Peyer's patch (tissue), 4 donors: ENCODE measurements at places on chromosomes 16 and 17. TPM values are rescaled to one million over a fixed set of nuclear protein-coding genes. Genes with fewer than 3 reads are reported as not detected.

GPR139 gene
- total RNA-seq: not detected

DNA sequence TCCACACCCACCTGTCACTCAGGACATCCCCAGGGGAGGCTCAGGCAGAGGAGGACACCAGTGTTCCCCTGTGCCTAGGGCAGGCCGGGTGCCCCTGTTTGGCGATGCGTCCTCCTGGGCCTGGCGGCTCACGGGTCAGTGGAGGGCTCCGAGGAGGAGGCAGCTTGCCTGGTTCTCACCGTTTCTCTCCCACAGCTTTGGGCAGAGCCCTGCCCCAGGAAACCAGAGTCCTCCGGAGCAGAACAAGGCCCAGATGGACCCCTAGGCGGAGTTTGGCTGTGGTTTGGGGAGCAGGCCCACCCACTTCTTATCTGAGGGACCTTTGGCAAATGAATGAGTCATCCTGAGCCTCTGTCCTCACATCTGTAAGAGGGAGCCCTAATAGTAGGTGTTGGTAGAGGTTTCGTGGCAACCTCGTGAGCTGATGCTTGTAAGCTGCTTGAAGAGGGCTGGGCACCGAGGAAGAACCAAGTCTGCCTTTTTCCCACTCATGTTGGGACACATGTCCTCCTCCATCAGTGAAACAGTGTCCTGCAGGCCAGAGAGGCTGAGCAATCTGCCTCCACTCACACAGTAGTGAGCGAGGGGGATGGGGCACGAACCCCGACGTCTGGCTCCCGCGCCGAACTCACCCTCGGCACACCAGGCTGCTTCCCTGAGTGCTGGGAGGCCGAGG is 247.0 kb upstream of the CIBAR2 start:
- no peak for DNase-seq

DNA sequence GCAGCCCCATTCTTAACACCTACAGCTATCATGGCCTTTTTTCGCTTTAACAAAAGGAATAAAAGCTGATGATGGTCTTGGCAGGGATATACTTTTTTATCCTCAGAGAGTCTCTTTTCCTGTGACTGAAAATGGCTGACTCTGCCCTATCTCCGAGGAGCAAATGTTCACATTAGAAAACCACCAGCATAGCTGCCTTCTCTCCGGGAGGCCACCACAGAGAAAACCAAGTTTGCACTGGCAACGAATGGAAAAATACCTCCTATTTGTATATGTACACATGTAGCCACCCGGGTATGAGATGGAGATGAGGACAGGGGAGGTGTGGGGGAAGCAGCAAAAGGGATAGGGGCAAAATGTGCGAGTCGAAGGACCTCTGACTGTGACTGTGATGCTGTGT is 88.2 kb downstream of the STX8 start:
- no peak for DNase-seq

GRCh38 chr17:14595656-14596055 is 294.8 kb downstream of the HS3ST3B1 start:
- DNase-seq: no peak

DNA sequence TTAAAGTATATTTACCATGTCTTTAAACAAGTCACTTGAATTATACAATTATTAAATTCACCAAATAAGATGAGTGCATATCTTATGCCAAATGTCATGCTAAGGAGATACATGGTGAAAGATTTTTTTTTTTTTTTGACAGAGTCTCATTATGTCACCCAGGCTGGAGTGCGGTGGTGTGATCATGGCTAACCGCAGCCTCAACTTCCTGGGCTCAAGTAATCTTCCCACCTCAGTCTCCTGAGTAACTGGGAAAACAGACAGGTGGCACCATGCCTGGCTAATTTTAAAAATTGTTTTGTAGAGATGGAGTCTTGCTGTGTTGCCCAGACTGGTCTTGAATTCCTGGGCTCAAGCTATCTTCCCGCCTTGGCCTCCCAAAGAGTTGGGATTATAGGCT is 149.0 kb upstream of the GOT2 start:
- DNase-seq: no peak

DNA sequence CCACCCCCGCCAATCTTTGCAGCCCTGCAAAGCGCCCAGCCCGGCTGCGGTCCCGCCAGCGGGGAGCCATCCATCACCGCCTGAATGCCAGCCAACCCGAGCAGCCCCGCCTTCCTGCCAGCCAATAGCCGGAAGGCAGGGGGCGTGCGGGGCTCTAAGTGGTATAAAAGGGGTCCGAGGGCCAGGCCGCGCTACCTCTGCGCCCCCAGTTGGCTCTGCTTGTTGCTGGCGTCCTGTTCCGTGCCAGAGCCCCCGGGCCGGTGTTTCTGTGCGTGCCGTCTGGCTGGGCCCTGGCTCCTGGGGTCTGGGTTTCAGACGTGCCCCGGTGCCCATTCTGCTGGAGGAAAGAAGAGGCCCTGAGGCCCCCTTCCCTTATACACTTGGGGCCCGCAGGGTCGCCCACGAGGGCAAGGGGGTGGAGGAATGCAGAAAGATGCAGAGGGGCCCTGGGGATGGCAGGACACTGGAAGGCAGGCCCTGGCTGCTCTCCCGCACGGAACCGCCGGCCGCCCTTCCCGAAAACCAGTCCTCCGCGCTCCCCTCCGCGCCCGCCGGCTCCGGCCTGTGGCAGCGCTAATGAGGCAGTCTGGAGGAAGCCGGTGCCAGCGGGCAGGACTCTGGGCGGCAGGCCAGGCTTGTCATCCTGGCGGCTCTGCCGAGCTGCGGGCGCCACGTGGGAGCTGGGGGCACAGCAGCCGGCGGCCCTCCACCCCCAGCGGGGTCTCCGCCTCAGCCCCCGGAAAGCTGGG is 14.0 kb downstream of the COPZ2 start:
- DNase-seq: peak; percentile 82

GRCh38 chr16:80369138-80369958 is 171.4 kb upstream of the DYNLRB2 start:
- peak; percentile 64 for DNase-seq

DNA sequence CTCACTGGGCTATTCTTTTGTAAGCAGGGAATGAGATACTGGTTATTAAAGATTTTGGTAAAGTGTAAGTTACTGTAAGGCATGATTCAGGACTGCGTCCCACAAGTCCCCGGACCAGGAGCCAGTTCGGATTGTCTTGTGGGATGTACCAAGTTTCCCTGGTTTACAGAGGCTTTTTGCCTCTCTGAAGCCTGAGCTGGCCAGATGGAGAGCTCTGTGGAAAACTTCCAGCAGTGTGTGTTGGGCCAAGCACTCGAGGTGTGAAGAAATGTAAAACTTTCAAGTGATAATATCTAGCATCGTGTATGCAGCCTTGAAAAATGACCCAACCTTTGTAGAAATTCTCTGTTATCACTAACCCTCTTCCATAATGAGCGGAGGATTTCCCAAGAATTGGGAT is 2.4 kb downstream of the EPN2 start:
- DNase-seq: peak; percentile 43

NPIPB6 gene
- 16.8 TPM for total RNA-seq

- DNase-seq: no peak
Observed at GRCh38 chr16:89237733-89238132, 20.2 kb downstream of the ZNF778 start.

DNA sequence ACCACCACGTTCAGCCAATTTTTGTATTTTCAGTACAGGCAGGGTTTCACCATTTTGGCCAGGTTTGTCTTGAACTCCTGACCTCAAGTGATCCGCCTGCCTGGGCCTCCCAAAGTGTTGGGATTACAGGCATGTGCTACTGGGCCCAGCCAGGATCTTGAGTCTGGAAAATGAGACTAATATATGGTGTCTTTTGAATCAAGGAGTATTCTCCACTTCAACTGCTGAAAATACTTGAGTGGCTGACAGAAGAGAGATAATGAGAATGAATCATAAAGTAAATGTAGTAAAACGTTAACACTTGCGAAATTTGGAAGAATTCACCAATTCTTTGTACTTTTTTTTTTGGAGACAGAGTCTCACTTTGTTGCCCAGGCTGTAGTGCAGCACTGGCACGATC is 16.6 kb downstream of the SMYD4 start:
- no peak for DNase-seq

- no peak for DNase-seq
Observed at GRCh38 chr17:17702449-17703139, 21.3 kb downstream of the RAI1 start.

GRCh38 chr16:75792771-75793492 is 66.6 kb upstream of the CPHXL start:
- no peak for DNase-seq

SCGB1C2 gene
- not detected for total RNA-seq

DNA sequence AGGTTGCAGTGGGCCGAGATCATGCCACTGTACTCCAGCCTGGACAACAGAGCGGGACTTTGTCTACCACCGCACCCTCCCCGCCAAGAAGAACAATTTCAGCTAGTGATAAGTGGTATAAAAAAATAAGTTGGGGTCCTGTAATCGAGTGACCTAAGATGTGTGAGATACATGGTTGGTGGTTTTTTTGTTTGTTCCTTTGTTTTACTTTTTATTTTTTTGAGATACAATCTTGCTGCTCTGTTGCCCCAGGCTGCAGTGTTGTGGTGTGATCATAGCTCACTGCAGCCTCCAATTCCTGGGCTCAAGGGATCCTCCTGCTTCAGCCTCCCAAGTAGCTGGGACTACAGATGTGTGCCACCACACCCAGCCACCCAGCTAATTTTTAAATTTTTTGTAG is 58.7 kb downstream of the PITPNC1 start:
- DNase-seq: no peak

PRCD gene
- not detected for total RNA-seq

GRCh38 chr17:78304549-78305037 is 55.3 kb downstream of the SOCS3 start:
- no peak for DNase-seq

- no peak for DNase-seq
Observed at GRCh38 chr16:27761816-27762215, 211.9 kb downstream of the KATNIP start.

- DNase-seq: no peak
Observed at GRCh38 chr16:56984639-56985038, 4.7 kb upstream of the NLRC5 start.

- DNase-seq: no peak
Observed at GRCh38 chr17:48767263-48767774, 38.8 kb upstream of the HOXB13 start.

GRCh38 chr16:74868501-74868900 is 93.9 kb upstream of the FA2H start:
- DNase-seq: no peak

DNA sequence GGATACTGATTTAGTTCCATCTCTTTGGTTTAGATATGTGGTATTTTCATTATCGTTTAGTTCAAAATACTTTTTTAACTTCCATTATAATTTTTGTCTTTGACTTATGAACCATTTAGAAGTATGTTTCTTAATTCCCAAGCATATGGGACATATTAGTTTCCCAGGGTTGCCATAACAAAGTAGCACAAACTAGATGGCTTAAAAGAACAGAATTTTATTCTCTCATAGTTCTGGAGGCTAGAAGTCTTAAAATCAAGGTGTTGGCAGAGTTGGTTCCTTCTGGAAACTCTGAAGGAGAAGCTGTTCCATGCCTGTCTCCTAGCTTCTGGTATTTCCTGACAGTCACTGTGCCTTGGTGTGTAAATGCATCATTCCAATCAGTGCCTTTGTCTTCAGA is 291.5 kb upstream of the AXIN2 start:
- DNase-seq: no peak

- no peak for DNase-seq
Observed at GRCh38 chr16:10865991-10866966, 10.7 kb upstream of the CIITA start.

CES1 gene
- total RNA-seq: 3.0 TPM

MPP3 gene
- total RNA-seq: 1.6 TPM

DNA sequence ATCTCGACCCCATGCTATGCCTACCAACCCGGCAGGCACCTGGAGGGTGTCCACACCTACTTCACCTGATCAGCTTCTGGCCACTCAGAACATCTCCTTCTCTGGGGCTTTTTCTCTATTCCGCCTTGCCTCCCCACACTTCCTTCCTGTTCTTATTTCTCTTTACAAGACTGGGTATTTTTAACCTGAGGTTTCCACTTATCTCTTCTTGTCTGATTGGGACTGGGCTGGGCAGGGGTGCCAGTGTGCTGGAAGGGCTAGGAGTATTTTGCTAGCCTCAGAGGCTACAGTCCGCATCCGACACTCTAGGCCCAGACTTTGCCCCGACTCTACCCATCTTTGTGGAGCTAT is 26.2 kb upstream of the ZNF652 start:
- peak; percentile 65 for DNase-seq

GRCh38 chr16:85615014-85615851 is 2.1 kb downstream of the GSE1 start:
- DNase-seq: peak; percentile 93

- DNase-seq: peak; percentile 79
Observed at GRCh38 chr17:2054512-2055291, at the start of gene HIC1. TSS of gene HIC1 (plus strand) at chr17:2055103. CDS start at chr17:2056691, 1,588 bp downstream.

DNA sequence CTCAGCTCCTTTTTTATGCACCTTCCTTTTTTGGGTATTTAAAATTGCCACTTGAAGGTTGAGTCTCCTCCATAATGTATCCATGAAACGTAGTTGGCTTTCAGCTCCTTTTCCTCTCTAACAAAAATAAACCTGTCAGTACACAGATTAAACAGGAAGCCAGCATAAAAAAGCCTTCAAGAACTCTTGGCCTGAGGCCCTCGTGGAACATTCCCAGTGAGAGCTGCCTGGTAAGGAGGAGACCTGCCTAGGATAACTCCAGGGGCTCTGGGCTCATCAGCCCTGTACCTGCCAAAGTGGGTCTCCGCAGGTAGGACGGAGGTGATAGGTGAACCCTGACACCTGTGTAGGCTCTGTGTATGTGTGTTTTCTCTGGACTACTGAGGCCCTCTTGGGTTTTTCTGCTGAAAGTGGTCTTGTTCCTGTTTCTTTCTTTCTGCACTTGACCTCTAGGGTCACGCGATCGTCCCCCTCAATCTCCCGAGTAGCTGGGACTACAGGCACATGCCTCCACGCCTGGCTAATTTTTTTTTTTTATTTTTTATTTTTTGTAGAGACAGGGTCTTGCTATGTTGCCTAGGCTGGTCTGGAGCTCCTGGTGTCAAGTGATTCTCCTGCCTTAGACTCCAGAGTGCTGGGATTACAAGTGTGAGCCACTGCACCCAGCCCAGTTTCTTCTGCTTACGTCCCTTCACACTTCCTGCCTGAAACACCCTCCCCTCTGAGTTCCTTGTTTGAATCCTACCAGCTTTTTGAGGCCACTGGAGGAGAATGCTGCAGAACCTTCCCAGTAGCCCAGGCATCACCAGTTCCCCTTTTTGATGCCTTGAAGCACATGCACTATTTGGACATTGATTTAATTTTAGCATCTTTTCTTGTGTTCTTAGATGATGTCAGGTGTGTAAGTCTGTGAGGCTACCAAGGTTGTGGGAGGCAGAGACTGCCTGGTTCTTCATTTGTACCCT is 9.8 kb downstream of the PGS1 start:
- DNase-seq: peak; percentile 59

DNA sequence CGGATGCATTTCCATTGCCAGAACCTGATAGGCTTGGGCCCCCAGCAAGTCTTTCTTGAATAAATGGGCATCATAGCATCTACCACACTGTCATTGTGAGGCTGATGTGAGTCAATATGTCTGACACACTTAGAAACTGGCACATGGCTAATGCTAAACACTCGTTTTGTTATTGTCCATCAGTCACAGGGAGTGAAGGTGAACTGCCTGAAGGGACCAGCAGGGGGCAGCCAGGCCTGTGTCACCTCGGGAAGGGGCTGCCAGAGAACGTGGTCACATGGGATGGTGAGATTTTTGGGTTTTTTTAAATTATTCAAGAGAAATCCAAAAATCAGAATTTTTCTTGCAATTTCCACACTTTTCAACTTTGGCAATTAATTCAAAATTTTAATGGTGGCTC is 831 bp upstream of the RCVRN start:
- no peak for DNase-seq

- DNase-seq: no peak
Observed at GRCh38 chr17:43020030-43020621, 2.1 kb downstream of the VAT1 start.
